NCI-H524 (cell line): ENCODE measurements at places on chromosomes 6 and 20.

GRCh38 chr6:168201383-168201782 lies 118.2 kb downstream of the DACT2 start:
- no peak for DNase-seq

GRCh38 chr20:5390720-5391119 lies 74.0 kb upstream of the PROKR2 start:
- no peak for DNase-seq

- no peak for DNase-seq
These were observed 67.2 kb downstream of the TRIM27 start for GRCh38 chr6:28856620-28857005.

- peak; percentile 16 for DNase-seq
These were observed 3.5 kb downstream of the NDUFAF5 start for GRCh38 chr20:13788167-13788834.

GRCh38 chr6:7418238-7418905 lies 28.8 kb downstream of the RIOK1 start:
- no peak for DNase-seq

DNA sequence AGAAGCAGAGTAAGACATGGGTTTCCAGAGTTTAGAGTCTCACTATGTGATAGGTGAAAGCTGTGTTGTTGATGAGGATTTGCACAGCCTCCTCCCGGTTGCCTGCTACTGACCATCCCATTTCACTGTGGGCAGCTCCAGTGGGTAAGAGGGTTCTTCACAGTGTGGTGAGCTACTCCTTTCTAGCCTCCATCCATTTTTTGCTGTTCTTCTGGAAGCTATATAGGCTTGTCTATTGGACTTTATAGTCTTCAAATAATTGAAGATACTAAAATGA lies 13.4 kb downstream of the UST start:
- no peak for DNase-seq

GRCh38 chr6:36099869-36100483 lies 30.3 kb upstream of the MAPK13 start:
- no peak for DNase-seq

GRCh38 chr6:105836379-105836778 lies 249.8 kb upstream of the PRDM1 start:
- DNase-seq, result no peak

GRCh38 chr6:64497634-64498033 lies 862.0 kb downstream of the PHF3 start:
- DNase-seq, result no peak

DNA sequence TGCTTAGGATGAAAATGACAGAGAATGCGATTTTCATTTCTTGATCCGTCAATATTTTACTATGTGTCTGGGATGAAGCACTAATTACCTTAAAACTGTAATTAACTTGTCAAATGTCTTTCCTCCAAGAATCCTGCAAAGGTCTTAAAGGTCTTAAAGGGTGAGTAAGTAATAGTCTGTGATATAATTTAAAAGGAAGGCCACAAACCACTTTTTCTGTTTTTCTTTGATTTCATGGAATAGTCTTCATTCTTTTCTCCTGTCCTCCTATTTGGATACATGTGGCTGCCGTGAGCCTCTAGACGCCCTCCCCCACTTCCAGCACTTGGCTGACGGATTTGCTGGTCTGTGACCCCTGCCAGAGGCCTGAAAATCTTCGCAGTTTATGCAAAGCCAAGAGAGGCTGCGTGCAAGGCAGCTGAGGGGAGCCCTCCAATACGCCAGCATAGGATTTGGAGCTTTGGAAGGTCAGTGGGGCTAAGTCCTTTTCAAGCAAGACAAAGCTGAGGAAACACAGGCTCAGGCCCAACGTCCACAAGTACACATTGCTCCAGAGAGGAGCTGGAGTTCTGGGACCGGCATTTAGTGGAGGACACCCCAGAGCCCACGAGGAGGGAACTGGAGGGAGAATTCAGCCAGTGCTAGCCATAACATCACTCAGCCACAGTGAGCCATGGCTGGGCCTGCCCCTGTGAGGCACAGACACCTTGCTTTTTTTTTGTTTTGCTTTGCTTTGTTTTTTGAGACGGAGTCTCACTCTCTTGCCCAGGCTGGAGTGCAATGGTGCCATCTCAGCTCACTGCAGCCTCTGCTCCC lies 382.6 kb downstream of the SMOC2 start:
- DNase-seq, result no peak

DNA sequence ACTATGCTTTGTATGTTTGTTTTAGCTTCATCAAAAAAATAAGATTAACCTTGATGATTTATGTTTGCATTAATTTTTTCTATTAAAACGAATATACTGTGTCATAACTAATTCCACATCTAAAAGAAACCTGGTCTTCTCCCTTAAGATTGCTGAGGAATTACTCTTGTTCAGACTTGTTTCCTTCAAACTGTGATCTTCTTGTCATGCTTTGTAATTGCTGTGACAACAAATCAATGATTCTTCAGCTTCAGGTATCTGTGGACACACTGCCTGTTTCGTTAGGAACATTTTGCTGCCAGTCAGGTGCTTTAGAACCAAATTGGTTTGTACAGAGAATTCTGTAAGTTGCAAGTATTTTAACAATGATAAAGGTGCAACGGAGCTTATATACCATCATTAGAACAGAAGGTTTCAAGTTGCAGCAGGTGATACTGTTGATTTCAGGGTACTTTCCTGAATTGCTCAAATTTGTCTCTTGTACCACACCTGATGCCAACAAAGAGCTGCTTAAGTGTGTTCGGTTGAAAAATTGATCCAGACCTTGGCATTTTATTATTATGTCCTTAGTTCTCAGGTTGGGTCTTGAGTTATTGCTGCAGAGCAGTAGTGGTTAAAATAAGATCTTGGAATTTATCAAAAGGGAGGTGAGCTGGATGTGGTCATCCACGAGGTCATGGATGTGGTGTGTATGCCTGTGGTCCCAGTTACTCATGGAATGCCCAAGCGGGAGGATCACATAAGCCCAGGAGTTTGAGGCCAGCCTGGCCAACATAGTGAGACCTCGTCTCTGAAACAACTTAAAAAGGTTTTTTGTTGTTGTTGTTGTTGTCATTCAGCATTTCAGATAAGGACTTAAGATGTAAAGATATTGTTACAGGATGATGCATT lies 19.5 kb downstream of the SYTL3 start:
- no peak for DNase-seq
